Urinary bladder (tissue), 4 donors: ENCODE measurements at places on chromosomes 2 and 18. TPM values are rescaled to one million over a fixed set of nuclear protein-coding genes. Genes with fewer than 3 reads are reported as not detected.

Gene OR6B2
- not detected for total RNA-seq

Gene LOXHD1
- 1.2 TPM for total RNA-seq

Gene SERPINB13
- total RNA-seq: 1.7 TPM

Gene RGPD4
- 0.05 TPM for total RNA-seq

Gene VWC2L
- not detected for total RNA-seq

Gene L3MBTL4
- total RNA-seq: 6.7 TPM

Gene SERPINB2
- total RNA-seq: not detected

Gene HOXD13
- 14.9 TPM for total RNA-seq

Gene FRZB
- 3.7 TPM for total RNA-seq

Gene CYP1B1
- total RNA-seq: 16.7 TPM

Gene TCF7L1
- 9.2 TPM for total RNA-seq

Gene MYO3B
- 2.8 TPM for total RNA-seq

Gene CCDC148
- total RNA-seq: 5.3 TPM

Gene ASIC4
- total RNA-seq: 0.32 TPM
